ENCODE measurements at places on chromosomes 2 and 18. TPM values are rescaled to one million over a fixed set of nuclear protein-coding genes. Genes with fewer than 3 reads are reported as not detected.

MTCL1 gene
- 18.5 TPM for total RNA-seq

DSG4 gene
- total RNA-seq, result not detected

PLCL1 gene
- 26.5 TPM for total RNA-seq

ITGA6 gene
- total RNA-seq, result 67.6 TPM

SDC1 gene
- 17.1 TPM for total RNA-seq

NCKAP1 gene
- total RNA-seq, result 217 TPM

MARCO gene
- total RNA-seq, result not detected
